Fibroblast of the aortic adventitia (primary cell): ENCODE measurements at places on chromosomes 6 and 20.

GRCh38 chr20:4809707-4810106, 88.0 kb downstream of the PRND start:
- no peak for DNase-seq

DNA sequence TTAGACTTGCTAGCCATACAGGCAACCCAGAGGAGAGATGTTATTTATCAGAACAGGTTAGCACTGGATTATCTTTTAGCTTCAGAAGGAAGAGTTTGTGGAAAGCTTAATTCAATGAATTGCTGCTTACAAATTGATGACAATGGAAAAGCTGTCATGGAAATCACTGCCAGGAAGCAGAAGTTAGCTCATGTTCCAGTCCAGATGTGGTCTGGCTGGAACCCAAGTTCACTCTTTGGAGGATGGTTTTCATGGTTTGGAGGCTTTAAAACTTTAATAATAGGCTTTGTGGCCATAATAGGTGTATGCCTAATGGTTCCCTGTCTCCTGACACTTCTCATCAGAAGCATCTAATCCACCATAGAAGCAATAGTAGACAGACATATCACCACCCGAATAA, 699.0 kb downstream of the PHF3 start:
- DNase-seq = peak; percentile 1

GRCh38 chr6:158109748-158110147, 58.3 kb downstream of the SERAC1 start:
- DNase-seq = peak; percentile 24

DNA sequence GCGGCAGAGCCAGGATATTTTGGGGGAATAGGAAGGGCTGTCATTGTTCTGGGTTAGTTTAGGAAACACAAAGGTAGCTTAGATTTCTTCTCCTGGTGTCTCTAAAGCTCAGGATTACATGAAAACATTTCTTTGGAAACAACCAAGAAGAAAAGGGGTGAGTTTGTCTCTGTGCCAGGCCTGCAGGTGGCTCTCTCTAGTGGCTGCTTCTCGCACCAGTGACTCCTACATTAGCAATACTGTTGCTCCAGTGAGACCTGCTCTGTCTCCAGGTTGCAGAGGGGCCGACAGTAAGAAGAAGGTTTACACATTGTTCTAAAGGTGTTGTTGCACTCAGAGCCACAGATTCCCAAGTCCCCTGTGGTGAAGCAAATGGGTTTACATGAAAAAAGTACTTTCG, 104.6 kb upstream of the GLP1R start:
- DNase-seq = no peak

DNA sequence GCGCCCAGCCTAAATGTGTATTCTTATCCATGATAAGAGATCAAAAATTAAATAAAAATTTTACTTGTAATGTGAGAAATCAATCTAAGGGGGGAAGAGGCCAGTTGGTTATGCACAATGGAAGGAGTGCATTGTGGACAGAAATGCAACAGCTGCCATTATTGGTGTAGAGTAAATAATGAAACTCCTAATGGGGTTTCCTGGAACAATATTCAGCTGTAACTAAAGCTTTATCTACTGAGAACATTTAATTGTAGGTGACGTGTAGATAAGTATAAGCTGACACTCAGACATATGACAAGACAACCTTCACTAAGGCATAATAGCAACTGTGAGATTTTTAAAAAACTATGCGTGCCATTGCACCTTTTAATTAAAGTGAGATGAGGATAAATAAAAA, 71.4 kb downstream of the CEP57L1 start:
- no peak for DNase-seq

DNA sequence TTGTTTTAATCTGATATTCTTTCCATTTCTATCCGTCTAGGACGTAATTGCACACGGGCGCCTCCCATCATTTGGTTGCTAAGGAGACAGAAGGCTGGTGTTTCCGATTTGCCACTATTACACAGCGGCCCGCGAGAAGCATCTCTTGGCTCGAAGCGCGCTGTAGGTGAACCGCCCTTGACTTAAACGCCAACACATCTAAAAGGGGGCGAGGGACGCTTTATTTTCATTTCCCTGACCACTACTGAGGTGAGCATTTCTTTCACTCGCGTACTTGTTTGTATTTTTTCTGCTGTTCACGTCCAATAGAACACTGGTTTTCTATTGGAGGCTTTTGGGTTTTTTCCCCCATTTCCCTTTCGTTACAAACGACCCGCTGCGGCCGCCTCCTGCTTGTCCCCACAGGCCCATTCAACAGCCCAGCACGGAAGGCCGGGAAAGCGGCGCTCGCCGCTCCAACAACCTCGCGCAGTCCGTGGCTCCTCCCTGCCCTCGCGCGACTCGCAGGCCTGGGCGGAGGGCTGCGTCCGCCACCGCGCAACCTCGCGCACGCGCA, 505 bp upstream of the WRNIP1 start:
- DNase-seq = peak; percentile 69

- DNase-seq = no peak
Measured at GRCh38 chr20:38441916-38442315, 6.8 kb upstream of the SNHG17 start.

DNA sequence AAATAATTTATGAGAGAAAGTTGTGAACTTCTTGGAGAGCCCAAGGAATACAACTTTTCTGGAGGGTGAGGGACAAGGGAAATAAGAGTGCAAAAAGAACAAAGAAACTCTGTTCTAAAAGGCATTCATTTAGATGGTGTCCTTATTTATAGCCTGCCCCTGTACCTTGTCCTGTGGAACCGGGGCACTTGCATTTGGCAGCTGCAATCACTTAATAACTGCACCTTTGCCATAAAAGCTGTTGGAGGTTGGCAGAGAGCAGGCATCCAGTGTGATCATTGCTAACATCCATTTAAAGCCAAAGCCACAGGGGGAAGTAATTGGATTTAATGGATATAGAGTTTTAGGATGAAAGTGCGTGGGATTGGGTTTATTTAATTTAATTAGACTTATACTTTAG, 50.8 kb upstream of the SGK1 start:
- DNase-seq = no peak

DNA sequence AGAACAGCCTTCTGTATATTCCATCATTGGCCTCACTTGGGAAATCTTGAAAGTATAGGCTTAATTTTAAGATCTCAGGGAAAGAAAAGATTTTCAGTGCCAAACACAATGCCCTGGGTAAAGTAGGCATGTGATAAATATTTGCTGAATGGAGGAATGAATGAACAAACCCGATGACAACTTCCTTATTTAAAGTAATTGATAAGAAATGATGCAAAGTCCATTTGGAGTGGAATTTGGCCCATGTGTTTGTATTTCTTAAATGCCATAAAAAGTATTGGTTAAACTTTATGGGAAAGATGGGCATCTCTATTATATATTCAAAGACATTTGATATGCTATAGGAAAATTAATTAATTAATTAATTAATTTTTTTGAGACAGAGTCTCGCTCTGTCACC, 3.7 kb downstream of the TIAM2 start:
- no peak for DNase-seq

- DNase-seq = no peak
Measured at GRCh38 chr20:44856442-44856841, 29.1 kb upstream of the YWHAB start.

DNA sequence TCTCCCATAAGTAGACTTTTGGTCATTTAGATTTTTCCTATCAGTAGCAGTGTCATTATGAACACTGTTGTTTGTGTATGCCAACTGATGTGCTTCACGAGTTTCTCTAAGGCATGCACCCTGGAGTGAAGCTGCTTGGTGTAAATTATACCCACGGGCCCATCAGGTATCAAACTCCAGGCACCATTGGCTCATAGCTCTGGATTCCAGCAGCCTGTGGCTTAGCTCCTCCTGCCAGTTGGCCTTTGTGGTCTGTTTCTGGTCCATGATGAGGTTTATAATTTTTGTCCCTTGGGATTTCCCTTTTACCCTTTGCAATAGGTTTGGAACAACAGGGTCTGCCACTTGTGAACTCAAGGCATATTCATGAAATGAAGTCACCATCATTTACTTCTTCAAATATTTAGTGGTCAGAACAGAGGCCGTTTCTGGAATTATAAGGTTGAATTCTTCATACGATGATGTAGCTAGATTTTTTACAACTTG, 350.5 kb downstream of the PRL start:
- peak; percentile 97 for DNase-seq

DNA sequence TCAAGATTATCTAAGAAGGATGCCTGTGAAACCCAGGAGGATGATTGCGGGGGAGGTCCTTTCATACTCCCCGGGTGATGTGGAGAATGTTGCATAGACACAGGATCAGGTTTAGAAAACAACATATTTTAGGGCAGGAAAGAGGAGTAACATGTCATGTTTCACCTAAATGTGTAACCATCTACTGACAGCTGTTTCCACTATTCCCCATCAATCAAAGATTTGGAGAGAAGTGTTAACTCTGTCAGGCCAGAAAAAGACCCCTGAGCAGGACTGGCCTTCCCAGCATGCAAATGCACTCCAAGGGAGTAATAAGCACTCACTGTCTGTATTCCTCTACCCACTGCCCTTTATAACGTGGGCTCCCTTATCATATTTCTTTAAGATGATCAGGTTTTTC, 148.0 kb upstream of the KCNK16 start:
- no peak for DNase-seq

DNA sequence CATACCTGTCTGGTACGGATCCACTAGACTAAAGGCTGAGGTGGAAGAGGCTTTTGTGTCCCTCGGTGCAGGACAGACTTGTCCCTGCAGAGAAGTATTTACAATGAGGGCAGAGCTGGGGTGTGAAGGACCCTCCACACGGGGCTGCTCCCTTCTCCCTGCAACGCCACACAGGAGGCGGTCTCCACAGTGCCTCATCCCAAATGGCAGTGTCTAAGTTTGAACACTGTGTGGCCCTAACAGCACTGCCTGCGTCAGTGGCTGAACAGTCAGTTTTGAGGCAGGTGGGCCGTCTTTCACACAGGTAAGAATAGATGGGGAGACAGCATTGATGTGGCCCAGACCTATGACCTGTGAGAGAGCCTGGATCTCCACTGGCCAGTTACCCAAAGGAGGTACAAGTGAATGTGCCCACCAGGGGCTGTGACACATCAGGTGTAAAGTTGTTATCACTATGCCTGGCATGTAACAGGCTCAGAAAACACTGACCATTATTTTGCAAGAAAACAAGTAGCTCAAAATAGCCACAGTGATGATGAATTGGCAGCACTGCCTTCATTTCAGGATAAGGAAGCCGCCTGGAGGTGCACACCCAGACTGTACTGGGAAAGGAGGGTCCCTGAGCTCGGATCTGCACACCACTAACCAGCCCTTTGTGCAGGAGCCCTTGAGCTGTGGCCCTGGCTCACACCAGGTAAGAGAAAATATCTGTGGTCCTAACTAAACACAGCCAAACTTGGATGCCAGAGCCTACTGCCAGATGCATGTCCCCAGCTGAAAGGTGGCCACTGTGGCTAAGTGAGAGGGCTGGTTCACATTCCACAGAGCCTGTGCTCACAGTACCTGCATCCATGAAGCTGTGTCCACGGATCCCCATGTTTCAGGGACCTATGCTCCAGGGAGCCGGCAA, 246.7 kb downstream of the DLL1 start:
- no peak for DNase-seq

GRCh38 chr6:150256618-150257272, 112.1 kb upstream of the IYD start:
- peak; percentile 78 for DNase-seq

DNA sequence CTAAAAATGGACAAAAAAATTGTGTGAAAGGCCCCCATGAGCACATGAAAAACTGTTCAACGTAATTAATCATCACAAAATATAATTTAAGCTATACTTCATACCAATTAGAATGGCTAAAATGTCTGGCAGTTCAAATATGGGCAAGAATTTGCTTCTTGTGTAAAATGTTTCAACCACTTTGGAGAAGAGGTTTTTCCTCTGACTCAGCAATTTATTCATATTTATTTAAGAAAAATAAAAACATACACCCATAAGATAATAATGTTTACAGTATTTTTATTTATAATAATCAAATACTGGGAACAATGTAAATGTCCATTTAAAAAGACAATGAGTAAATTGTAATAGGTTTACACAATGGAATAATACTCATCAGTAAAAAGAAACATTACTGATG, 395.1 kb upstream of the KHDRBS2 start:
- DNase-seq = no peak

- no peak for DNase-seq
Measured at GRCh38 chr6:141398949-141399348, 733.8 kb upstream of the GJE1 start.

GRCh38 chr6:13848522-13849150, 34.3 kb upstream of the MCUR1 start:
- DNase-seq = no peak

- peak; percentile 95 for DNase-seq
Measured at GRCh38 chr20:2314759-2315439, 19.1 kb downstream of the TGM3 start.

GRCh38 chr20:49909499-49910339, 5.6 kb downstream of the SPATA2 start:
- DNase-seq = no peak

DNA sequence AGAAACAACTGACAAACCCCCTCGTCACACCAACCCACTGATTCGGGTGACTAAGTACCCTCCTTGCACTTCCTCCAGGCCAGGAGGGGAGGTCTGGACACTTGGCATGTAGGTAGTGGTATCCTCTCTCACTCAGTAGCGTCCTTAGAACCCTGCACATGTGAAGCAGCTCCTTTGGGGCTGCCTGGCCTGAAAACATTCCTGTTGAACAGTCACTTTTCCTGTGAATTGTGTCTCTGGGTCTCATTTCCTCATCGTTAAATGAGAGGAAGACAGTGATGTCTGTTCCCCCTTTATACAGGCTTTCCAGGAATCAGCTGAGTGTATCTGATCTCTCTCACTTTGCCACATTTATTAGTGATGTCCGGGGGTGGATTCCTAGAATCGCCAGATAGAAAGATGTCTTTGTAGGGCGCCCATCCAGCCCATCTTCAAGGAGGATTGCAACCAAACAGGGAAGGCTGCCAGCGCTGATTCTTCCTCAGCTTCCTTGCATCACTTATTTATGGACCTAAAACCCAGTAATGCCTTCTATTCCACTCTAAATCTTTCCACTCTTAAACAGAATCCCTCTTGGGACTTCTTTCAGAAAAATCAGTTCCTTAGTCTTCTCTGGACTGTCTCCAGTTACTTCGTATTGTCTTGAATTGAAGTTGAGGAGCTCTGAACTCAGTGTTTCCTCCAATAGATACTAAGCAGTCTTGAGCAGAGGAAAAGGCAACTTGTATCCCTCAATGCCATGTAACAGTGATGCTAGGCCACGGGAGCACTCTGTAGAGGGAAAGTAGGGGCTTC, 9.4 kb upstream of the POPDC3 start:
- no peak for DNase-seq
